ENCODE measurements at places on chromosomes 2 and 18. TPM values are rescaled to one million over a fixed set of nuclear protein-coding genes. Genes with fewer than 3 reads are reported as not detected.

The INHBB gene
- total RNA-seq, result 3.3 TPM

DNA sequence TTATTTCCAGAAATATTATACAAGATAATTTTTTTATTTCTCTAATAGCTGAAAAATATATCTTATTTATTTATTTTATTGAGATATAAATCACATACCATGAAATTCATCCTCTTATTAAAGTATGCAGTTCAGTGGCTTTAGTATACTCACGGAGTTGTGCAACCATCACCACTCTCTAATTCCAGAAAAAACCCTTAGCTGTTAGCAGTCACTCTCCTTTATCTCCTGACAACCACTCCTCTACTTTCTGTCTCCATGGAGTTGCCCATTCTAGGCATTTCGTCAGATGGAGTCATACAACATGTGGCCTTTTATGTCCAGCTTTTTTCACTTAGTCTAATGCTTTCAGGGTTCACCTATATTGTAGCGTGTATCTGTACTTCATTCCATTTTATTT lies 66.5 kb downstream of the TCF7L1 start:
- no peak for DNase-seq

DNA sequence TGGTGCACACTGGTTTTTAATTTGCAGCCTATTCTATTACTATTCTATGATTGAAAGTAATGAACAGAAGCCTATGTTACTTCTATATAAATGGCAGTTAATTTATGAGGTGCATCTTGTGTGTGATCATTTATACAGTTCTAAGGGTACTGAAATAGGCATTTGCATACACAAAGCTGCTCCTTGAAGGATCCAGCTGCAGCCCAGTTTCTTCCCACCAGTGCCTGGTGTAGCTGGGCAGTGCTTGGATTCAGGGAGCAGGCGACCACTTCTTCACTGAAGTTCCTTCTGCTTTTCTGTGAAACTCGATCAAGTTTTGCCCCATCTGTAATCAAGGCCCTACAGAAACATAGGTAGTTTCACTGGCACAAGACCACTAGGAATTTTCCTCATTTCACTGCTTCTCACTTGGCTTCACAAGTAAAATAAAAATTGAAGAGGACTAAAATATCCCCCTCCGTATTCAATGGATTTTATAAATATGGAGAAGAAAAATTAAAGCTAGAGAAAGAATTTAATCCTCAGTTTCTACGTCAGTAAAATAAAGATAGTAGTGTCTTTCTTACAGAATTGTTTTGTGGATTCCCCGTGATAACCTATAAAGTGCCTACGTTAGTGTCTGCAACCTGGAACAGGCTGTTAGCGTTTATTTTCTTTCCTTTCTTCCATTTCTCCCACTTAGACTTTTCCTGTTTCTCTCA lies 1.7 kb upstream of the LPIN2 start:
- no peak for DNase-seq

DNA sequence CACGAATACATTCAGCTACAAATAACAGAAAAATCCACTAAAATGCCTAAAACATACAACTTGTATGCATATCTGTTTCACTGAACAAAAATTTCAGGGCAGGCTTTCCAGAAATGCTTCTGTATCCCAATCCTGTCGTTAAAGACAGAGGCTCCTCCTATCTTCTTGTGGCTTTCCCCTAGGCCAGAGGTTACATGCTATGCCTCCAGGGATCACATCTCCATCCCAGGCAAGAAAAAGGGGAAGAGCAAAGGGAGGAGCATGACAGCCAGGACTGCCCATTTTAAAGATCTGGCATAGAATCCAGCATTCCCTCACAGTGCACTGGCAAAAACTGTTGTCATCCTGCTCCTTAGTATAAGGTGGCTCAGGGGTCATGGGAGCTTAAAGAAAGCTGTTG lies 268.7 kb upstream of the SETBP1 start:
- DNase-seq, result no peak

The FAM136A gene
- total RNA-seq, result 31.4 TPM

DNA sequence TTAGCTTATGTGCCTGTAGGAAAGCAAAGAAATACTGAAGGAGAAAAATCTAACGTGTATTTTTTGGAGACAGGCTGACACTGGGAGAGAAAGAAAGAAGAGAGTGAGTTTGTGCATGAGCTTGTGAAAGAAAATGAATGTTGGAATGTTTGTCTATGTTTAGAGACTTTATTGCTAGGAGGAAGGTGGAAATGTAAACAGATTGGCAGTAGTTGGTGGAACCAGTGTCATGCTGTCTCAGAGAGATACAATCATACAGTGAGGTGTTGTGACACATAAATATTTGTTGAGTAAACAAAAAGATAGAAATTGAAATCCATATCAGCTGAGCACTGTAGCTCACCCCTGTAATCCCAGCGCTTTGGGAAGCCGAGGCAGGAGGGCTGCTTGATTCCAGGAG lies 222.2 kb upstream of the MEIS1 start:
- no peak for DNase-seq

The ACTR1B gene
- total RNA-seq, result 28.9 TPM

DNA sequence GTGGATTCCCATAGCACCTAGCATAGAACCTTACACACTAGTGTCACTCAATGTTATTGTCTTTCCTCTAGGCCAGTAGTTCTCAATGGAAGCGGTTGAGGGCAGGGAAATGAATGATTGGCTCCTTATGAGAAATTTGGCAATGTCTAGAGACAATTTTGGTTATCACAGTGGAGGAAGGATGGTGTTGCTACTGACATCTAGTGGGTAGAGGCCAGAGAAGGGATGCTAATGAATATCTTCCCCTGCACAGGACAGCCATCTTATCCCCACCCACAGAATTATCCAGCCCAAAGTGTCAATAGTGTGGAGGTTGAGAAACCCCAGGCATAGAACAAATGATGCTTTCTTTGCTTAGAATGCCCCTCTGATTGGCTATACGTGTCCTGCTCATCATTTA lies 15.8 kb downstream of the C18orf63 start:
- no peak for DNase-seq

GRCh38 chr2:154433010-154433409 lies 265.5 kb upstream of the KCNJ3 start:
- DNase-seq, result no peak

The MTCL1 gene
- total RNA-seq, result 15.9 TPM

DNA sequence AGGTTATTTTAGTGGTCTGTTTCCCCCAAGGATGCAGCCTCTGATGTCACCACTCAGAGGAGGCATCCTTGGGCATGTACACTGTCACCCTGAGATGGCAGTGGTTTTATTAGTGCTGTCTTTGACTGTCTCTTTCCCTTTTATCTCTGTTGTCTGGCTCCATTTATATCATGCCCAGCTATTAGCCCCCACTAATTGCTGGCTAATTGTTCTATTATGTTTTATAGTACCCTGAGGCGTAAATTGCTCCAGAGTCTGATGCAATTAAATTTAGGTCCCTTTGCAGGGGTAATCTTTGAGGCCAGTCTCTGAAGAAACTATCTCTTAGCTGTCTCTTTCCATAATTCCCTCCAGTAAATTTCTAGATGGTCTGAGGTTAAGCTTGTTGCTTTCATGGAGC lies 301.0 kb upstream of the KLHL29 start:
- no peak for DNase-seq

The SNRPD1 gene
- 34.2 TPM for total RNA-seq

DNA sequence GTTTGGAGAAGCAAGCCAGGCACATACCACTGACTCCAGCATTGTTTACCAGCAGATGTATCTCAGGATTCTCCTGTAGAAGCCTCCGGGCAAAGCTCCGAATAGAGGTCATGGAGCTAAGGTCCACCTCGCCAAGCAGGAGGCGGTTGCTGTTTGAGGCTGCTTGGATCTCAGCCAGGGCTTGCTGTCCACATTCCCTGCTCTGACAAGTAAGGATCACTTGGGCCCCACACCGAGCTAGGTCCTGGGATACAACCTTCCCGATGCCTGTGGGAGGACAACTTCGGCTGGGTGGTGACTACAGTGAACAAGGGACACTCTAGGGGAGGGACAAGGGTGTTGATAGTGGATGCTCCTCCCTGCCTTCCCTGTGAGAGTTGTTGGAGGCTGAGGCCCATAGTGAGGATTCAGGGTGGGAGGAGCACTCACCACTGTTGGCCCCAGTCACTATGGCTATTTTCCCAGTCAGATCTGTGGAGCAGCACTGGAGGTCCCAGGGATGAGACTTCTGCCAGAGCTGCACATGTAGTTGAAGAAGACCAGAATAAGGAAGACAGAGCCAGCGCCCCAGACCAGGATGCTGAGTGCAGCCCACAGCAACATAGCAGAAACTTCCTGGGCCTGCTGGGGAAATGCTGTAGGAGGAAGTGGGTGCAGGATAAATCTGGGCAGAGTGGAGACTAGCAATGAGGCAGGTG lies 8.3 kb downstream of the C2orf81 start:
- no peak for DNase-seq

The SDC1 gene
- total RNA-seq, result 9.8 TPM

- DNase-seq, result no peak
Observed at GRCh38 chr2:172863341-172863740, 127.7 kb downstream of the RAPGEF4 start.

The LHCGR gene
- under 0.01 TPM for total RNA-seq

The RETREG2 gene
- 73.4 TPM for total RNA-seq

The ARHGAP28 gene
- 15.9 TPM for total RNA-seq

GRCh38 chr2:120991441-120991840 lies 255.8 kb downstream of the GLI2 start:
- DNase-seq, result no peak

GRCh38 chr2:105842555-105842954 lies 97.8 kb downstream of the NCK2 start:
- DNase-seq, result no peak

GRCh38 chr18:65975536-65975935 lies 224.7 kb downstream of the CDH7 start:
- DNase-seq, result no peak

DNA sequence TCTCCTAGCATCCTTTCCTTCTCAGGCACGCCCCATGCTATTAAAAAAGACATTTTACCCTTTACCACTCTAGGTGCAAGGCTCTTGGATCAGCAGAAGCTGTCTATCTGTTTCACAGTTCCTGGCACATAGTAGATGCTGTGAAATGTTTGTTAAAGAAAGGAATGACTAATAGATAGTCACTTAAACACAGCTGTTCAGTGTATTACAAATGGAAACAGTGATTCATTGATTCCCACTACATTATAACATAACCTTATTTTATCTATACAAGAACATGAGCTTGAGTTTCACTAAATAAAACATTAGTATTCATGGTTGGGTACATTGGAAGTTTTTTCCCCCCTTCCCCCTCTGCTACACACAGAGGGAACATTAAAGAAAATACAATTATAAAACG lies 142.1 kb downstream of the ASXL3 start:
- DNase-seq, result no peak

The C2orf92 gene
- total RNA-seq, result 3.3 TPM

- no peak for DNase-seq
Observed at GRCh38 chr2:45857275-45857609, 205.8 kb downstream of the PRKCE start.

All from frontal cortex (tissue), 4 donors.